ENCODE measurements at places on chromosomes 11 and 22.

DNA sequence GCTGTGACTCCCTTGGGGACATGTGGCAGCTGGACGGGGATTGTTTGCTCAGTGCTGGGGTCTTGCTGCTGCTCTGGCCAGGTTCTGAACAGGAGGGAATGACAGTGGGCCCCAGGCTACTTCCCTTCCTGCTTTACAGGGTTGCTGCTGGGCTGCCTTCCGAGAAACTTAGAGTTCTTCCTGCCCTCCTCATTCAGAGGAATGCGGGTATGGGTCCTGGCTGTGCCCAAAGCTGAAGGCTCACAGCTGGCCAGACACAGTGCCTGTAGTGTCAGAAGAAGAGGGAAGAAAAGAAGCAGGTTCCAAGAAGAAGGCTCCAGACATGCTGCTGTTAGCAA, 108.3 kb upstream of the PARVA start:
- no peak for DNase-seq

DNA sequence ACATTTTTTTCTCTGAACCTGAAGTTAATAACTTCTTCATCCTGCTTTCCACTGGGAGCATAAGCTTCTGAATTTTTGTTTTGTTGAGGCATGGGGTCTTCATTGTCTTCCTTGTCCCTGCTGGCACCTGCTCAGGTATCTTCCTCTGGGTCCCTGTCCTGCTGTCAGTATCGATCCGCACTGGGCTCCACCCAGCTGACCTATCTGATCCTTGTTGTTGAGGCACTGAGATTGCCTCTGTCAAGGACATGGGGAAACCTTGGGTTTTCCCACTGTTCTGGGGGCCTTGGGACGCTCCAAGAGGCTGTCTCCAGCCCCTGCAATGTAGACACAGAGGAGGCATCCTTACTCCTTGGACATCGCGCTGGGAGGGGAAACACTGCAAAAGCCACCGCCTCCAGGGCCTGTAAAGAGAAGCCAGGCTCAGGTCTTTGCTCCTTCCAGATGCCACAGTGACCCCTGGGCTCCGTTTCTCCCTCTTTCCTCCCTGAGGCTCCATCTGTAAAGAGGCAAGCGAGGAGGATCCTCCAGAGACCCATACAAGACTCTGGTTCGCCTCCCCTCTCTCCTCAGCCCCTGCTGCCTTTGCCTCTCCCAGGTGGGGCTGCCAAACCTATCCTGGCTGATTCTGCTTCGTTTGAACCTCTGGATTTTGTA, 8.6 kb upstream of the RBFOX2 start:
- DNase-seq, result no peak

GRCh38 chr11:16440136-16440535, 83.8 kb upstream of the SOX6 start:
- no peak for DNase-seq

DNA sequence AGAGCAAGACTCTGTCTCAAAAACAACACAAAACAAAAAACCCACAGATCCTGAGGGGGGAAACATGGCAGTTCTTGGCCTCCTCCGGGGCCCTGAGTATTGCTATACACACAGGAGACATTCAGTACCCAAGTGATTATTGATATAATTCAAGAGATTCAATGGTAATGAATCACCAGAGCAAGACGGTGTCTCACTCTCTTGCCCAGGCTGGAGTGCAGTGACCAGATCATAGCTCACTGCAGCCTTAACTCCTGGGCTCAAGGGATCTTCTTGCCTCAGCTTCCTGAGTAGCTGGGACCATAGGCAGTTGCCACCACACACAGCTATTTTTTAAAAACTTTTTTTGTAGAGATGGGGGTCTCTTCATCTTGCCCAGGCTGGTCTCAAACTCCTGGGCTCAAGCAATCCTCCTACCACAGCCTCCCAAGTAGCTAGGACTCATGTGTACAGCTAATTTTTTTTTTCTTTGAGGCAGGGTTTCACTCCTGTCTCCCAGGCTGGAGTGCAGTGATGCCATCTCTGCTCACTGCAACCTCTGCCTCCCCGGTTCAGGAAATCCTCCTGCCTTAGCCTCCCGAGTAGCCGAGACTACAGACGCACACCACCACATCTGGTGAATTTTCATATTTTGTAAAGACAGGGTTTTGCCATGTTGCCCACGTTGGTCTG, 21.8 kb upstream of the PIK3C2A start:
- DNase-seq, result no peak

- no peak for DNase-seq
Measured at GRCh38 chr11:36162006-36162882, 127.0 kb downstream of the COMMD9 start.

- DNase-seq, result no peak
Measured at GRCh38 chr11:35058669-35059434, 80.1 kb upstream of the CD44 start.

DNA sequence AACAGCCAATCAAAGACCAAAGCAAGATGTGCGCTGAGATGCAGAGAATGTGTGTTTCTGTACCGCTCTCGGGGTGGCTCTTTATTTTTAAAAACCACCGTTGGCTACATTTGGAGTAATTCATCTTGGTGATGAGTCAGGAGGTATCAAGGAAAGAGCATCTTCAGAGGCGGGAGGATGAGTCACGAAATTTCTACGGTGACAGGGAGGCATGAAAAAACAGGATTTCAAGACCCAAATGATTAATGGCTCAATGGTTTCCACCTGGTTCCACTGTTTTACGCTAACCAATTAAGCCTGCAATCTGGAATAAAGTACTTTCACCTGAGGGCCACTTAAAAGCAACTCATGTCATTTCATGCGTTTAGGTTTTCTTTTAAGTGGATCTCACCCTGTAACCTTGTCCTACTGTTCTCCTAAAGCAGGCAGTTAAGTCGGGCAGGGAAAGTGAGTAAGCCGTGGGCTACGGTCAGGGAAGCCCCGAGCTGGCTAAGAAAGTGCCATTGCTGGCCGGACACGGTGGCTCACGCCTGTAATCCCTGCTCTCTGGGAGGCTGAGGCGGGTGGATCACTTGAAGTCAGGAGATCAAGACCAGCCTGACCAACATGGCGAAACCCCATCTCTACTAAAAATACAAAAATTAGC, 74.6 kb downstream of the CELSR1 start:
- no peak for DNase-seq

- no peak for DNase-seq
Measured at GRCh38 chr22:20241579-20242392, 26.3 kb downstream of the RTN4R start.

DNA sequence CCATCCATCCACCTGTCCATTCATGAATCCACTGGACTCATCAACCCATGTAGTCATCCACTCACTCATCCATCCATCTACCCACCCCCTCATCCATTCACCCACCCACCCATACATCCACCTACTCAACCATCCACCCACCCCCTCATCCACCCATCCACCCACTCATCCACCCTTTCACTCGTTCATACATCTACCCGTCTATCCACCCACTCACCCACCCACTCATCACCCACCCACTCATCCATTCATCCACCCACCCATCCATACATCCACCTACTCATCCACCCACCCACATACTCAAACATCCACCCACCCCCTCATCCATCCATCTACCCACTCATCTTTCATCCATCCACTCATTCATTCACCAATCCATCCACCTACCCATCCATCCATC, 37.7 kb downstream of the RTL6 start:
- DNase-seq, result no peak

DNA sequence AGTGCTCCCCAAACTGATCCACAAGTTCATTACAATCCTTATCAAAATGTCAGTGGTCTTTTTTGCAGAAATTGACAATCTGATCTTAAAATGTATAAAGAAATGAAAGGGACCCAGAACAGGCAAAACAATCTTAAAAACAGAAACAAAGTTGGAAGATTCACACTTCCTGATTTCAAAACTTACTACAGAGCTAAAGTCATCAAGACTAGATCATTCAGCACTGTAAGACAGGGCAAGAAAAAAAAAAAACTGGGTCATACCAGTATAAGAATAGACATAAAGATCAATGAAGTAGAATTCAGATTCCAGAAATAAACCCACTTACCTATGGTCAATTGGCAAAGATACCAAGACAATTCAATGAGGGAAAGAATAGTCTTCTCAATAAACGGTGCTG, 4.5 kb upstream of the STK33 start:
- no peak for DNase-seq

DNA sequence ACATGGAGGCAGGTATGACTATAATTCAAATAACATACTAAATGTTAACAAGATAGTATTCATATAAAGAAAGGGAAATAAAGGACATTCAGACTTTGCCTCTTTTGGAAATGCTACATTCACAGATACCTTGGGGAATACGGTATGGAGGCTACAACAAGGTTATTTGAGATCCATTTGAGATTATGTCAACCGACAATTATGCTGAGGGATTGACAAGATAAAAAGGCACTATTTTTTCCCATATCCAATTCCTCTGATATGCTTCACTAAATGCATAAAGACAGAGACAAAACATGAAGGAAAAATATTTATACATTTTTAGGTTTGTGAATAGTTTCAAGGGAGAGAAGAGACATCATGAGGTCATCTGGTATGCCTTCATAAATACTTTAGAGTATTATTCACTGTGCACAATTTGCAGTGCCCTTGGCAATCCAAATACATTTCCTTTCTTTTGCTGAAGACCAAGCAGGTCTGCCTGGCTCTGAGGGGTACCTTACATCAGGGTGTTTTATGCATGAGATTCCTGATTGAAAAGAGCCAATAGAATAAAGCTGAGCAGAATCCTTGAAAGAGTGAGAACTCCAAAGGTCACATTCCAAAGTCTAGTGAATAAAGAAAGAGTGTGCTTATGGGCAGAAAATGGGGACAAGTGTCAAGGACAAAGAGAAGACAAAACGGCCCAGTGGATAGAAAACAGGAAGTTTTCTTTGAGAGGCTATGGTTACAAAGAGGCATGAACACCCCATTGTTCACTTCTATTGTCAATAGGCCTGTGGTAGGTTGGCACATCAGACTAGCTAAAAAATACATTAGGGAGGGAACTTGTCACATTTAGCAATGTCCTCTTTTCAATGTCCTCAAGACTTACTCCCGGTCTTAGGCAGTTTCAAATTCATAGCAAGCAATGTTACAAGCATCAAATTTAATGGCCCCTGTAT, 455.8 kb downstream of the LRRC4C start:
- DNase-seq, result no peak

GRCh38 chr11:61187505-61188130, 15.7 kb upstream of the PGA3 start:
- DNase-seq, result peak; percentile 81
